ENCODE measurements at places on chromosomes 1 and 21. TPM values are rescaled to one million over a fixed set of nuclear protein-coding genes. Genes with fewer than 3 reads are reported as not detected.

Gene SLC19A1
- total RNA-seq = 2.3 TPM

DNA sequence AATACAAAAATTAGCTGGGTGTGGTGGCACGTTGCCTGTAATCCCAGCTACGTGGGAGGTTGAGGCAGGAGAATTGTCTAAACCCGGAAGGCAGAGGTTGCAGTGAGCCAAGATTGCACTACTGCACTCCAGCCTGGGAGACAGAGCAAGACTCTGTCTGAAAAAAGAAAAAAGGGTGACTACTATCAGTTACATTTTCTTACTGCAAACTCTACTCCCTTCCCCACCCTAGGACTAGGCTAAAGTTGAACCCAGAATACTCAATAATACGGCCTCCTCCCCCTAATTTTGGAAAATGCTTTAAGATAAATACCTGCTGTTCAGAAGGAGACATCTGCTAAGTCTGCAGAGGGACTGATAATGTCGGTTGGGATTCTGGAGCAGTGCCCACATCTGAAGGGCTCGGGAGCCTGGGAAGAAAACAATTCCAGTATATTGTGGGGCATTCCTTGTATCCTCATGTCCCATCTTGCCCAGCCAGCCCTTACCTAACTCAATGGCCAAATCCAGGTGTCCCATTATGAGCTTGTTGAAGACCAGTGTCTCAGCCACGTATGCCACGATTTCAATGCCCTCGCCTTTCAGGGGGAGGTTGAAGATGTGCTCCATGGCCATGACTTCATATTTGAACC lies 89.7 kb downstream of the ADCY10 start:
- DNase-seq = no peak

Gene OR6N1
- not detected for total RNA-seq

- DNase-seq = no peak
Measured at GRCh38 chr1:25858494-25858893, 763 bp downstream of the AUNIP start.

Gene CACHD1
- total RNA-seq = 2.5 TPM

DNA sequence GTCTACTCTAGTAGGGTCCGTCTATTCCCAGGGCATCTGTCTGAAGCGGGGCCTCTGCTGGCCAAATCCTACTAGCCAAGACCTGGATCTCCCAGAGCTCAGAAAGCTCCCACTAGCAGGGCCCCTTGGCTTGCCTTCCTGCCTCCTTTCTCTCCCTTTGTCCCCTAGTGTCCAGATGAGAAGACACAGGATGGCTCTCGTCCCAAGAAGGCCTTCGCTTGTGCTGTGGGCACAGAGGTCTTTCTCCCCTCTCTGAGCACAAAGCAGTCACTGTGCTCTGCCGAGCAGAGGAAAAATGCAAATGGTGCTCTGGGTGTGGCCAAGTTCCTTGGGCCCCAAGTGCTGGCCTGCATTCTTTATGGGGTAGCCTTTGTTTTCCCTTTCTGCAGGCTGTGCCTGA lies 13.0 kb upstream of the GPR137B start:
- no peak for DNase-seq

Gene PARS2
- 3.6 TPM for total RNA-seq

Gene PDZK1IP1
- total RNA-seq = not detected

Gene FTCD
- total RNA-seq = 1.8 TPM

Gene KRTAP12-2
- total RNA-seq = not detected

DNA sequence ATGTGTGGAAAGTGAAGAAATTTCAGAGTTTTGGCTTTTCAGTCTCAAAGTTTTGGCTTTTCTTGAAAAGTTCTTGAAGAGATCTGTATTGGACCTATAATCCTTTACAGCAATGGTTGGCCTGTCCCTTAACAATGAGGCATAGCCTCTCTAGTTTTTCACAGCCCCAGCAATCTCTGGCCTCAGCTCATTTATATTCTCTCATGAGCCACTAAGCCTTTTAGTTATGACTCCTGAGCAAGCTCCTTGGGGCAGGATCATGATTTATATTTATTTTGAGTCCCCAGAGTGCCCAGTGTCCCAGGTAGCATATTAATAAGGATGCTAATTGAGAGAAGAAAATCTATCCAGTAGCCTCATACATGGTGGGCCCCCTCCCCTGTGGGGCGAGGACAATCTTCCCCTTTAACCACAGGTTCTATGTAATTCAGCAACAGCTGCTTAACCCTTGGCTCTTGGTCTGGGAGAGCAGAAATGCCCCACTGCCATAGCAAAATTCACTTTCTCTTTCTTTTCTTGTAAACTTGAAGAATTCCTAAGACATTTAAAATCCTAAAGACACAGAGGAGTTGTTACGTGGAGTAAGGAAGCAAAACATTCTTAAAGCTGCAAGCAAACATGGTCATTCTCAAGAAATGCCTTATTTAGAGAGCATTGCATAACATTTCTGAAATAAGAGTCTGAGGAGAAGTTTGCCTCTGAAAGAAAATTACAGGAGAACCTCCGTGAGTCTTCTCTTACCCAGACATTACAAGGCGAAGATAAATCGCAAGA lies 6.3 kb downstream of the NGF start:
- DNase-seq = no peak

All from right cardiac atrium (tissue), 5 donors.